ENCODE measurements at places on chromosomes 12 and 14. TPM values are rescaled to one million over a fixed set of nuclear protein-coding genes. Genes with fewer than 3 reads are reported as not detected.
A peak's percentile ranks its signal among the peaks of the same experiment; 100 is the strongest.

LALBA gene
- total RNA-seq, result not detected

- DNase-seq, result no peak
Measured at GRCh38 chr12:50043854-50044253, 13.5 kb upstream of the ASIC1 start.

GRCh38 chr14:53328841-53329240 is 175.7 kb upstream of the DDHD1 start:
- no peak for DNase-seq

DNA sequence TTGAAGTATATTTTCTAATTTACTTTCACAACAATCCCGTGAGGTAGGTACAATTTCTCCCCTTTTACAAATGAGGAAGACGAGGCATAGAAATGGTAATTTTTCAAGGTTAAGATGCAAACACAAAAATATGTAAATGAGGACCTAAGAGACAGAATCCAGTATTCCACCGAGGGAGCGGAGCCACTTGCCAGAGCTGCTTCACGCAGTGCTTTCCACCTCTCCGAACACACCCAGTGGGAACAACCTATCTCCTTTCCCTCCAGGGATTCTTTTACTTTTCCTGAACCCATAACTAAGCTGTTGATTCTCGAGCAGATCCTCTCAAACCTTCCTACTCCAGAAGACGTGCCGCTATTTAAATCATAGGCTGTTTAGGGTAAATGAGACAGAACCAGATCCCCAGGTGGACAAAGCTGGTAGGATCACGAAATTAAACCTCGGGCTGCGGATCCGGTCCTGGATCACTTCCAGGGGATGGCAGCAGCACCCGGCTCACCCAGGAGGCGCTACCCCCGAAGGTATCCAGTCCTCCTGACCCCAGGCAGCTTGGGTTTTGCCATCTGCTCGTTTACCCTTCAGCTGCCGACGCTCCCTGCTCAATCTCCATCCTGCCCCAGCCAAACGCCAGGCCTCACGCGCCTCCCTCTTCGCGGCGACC is 1.5 kb downstream of the DDHD1 start:
- DNase-seq, result peak; percentile 49

- peak; percentile 89 for DNase-seq
Measured at GRCh38 chr12:123270214-123271000, 1.2 kb downstream of the CDK2AP1 start.
